ENCODE measurements at places on chromosomes 12 and 14. TPM values are rescaled to one million over a fixed set of nuclear protein-coding genes. Genes with fewer than 3 reads are reported as not detected.

Gene CDK17
- 234 TPM for total RNA-seq

Gene ALG10B
- total RNA-seq = 11.6 TPM

Gene SLC38A4
- total RNA-seq = not detected

Gene SOX5
- 0.95 TPM for total RNA-seq

GRCh38 chr12:1212526-1212925 is 221.5 kb downstream of the ERC1 start:
- no peaks in the 10 kb centered on the region for H3K27me3 ChIP-seq
- H3K27ac ChIP-seq = no peak overlapping the region
- H3K4me1 ChIP-seq = no peaks in the 10 kb centered on the region
- no peak overlapping the region for H3K4me3 ChIP-seq
- H3K36me3 ChIP-seq = no peaks in the 10 kb centered on the region

DNA sequence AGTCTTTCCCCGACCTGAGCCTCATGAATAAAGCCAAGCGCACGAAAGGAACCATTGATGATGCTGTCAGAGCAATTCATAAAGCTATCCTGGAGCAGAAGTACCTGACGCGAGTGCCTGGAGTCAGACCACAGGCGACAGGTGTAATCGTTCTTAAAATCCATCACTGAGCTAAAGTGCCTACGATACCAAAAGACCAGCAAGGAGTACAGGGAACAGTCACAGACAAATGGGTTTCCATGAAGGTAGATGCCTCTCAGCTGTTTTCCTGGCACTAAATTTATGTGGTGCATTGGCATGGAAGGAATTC is 1.4 kb upstream of the PCED1B start:
- H3K36me3 ChIP-seq = no peaks in the 10 kb centered on the region
- H3K4me3 ChIP-seq = no peak overlapping the region
- no peak for DNase-seq
- H3K4me1 ChIP-seq = peaks cover 18% of the 10 kb centered on the region
- H3K27ac ChIP-seq = no peak overlapping the region
- H3K27me3 ChIP-seq = no peaks in the 10 kb centered on the region

- no peaks in the 10 kb centered on the region for H3K27me3 ChIP-seq
- no peaks in the 10 kb centered on the region for H3K4me1 ChIP-seq
- no peak for DNase-seq
- no peak overlapping the region for H3K27ac ChIP-seq
- no peaks in the 10 kb centered on the region for H3K36me3 ChIP-seq
Observed at GRCh38 chr12:19421503-19422282, 17.6 kb upstream of the AEBP2 start.

GRCh38 chr12:127594351-127594970 is 672.5 kb upstream of the TMEM132C start:
- no peak for DNase-seq
- no peaks in the 10 kb centered on the region for H3K27me3 ChIP-seq
- H3K4me3 ChIP-seq = no peak overlapping the region

GRCh38 chr14:54338696-54339317 is 58.0 kb upstream of the CDKN3 start:
- H3K36me3 ChIP-seq = no peaks in the 10 kb centered on the region
- H3K4me1 ChIP-seq = no peaks in the 10 kb centered on the region
- no peaks in the 10 kb centered on the region for H3K27me3 ChIP-seq
- no peak for DNase-seq
- no peak overlapping the region for H3K4me3 ChIP-seq
- H3K27ac ChIP-seq = no peak overlapping the region

- H3K27me3 ChIP-seq = no peaks in the 10 kb centered on the region
- H3K27ac ChIP-seq = no peak overlapping the region
- H3K4me1 ChIP-seq = peaks cover 17% of the 10 kb centered on the region
- no peaks in the 10 kb centered on the region for H3K36me3 ChIP-seq
Observed at GRCh38 chr14:77640756-77641533, 24.5 kb upstream of the SPTLC2 start.

DNA sequence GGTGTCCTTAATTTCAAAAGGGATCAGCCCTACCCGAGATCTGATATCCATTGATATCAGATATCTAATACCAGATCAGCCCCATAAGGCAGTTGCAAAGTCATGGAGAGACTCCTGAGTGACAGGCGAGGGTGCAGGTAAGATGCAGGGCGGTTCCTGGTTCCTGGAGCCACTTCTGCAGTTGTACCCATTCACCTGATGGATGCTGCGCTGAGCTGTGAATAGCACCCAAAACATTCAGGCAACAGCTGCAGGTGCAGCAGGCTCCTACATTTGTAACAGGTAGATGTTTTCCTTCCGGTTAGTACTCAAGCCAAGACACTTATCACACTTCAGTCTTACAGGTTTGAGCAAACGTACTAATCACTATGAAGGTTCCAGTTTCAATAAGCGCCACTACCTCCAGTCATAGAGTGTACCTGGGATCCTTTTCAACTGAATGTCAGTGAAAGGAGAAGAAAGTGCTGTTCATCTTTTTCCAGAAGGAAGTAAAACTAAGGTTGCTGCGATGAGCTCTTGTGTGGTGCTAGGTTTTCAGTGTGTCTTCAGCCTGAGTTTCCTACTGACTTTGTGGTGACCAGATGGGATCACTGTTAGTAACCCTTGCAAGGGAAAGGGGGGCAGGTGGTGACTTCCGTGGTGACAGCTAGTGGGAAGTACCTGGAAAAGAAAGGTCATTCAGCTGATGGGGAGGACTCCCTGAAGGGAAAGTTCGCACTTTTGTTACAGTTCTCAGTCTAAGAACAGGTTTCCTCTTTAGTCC is 1.9 kb downstream of the ATP6V0A2 start:
- peak; percentile 30 for DNase-seq
- H3K27ac ChIP-seq = no peak overlapping the region
- H3K4me3 ChIP-seq = no peak overlapping the region
- peaks cover 24% of the 10 kb centered on the region for H3K4me1 ChIP-seq
- H3K27me3 ChIP-seq = no peaks in the 10 kb centered on the region

GRCh38 chr12:93297536-93297935 is 80.2 kb upstream of the NUDT4 start:
- no peaks in the 10 kb centered on the region for H3K36me3 ChIP-seq
- H3K27ac ChIP-seq = no peak overlapping the region
- no peaks in the 10 kb centered on the region for H3K27me3 ChIP-seq
- DNase-seq = no peak
- H3K4me1 ChIP-seq = no peaks in the 10 kb centered on the region

- H3K36me3 ChIP-seq = peaks cover under 1% of the 10 kb centered on the region
- no peak overlapping the region for H3K4me3 ChIP-seq
- DNase-seq = no peak
- H3K27me3 ChIP-seq = no peaks in the 10 kb centered on the region
- no peak overlapping the region for H3K27ac ChIP-seq
Observed at GRCh38 chr12:110556705-110557104, 26.4 kb downstream of the PPTC7 start.

DNA sequence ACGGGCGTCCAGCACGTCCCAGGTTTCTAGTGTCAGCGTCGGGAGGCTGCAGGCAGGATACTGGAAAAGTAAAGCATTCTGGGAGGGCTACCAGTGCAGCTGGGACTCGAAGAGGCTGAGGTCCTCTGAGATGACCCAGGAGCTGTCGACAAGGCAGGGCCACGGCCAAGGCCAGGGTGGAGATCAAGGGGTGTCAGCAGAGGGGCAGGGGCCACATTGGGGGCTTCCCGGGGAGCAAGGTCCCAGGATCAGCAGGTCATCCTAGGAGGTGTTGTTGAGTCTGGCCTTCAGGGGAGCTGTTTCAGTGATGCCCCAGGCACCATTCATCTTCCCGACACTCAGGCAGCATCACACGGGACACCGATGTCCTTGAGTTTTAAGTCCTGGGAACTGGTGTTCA is 377.8 kb upstream of the SFSWAP start:
- H3K27me3 ChIP-seq = no peaks in the 10 kb centered on the region
- H3K36me3 ChIP-seq = no peaks in the 10 kb centered on the region
- H3K4me1 ChIP-seq = no peaks in the 10 kb centered on the region

DNA sequence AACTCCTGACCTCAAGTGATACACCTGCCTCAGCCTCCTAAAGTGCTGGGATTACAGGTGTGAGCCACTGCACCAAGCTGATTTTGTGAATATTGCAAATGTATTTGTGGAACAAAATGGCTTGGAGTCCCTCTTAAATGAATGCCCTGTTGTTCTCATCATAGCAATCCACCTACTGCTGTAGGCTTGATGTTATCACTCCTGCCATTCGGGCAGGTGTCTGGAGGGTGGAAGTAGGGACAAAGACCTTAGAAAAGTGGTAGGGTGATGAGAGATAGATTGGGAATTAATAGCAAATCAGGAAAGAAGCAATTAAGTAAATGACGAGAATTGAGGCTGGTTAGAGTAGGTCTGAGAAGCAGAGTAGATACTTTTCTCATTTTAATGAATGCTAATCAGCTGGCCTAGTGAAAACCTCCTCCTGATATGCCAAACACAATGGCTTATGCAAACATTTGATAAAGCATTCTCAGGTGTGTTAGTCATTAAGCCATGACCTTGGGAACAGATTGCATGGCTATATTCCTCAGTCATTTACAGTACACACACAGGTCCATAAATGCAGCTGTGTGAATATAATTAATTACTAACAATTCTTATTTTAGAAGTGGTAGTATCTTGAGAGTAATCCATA is 60.5 kb upstream of the USP44 start:
- H3K4me3 ChIP-seq = no peak overlapping the region
- H3K4me1 ChIP-seq = no peaks in the 10 kb centered on the region
- no peaks in the 10 kb centered on the region for H3K27me3 ChIP-seq
- no peak overlapping the region for H3K27ac ChIP-seq

GRCh38 chr12:97474161-97474560 is 11.6 kb downstream of the RMST start:
- no peaks in the 10 kb centered on the region for H3K4me1 ChIP-seq
- H3K36me3 ChIP-seq = no peaks in the 10 kb centered on the region
- H3K4me3 ChIP-seq = no peak overlapping the region
- H3K27ac ChIP-seq = no peak overlapping the region
- H3K27me3 ChIP-seq = no peaks in the 10 kb centered on the region
- DNase-seq = no peak

DNA sequence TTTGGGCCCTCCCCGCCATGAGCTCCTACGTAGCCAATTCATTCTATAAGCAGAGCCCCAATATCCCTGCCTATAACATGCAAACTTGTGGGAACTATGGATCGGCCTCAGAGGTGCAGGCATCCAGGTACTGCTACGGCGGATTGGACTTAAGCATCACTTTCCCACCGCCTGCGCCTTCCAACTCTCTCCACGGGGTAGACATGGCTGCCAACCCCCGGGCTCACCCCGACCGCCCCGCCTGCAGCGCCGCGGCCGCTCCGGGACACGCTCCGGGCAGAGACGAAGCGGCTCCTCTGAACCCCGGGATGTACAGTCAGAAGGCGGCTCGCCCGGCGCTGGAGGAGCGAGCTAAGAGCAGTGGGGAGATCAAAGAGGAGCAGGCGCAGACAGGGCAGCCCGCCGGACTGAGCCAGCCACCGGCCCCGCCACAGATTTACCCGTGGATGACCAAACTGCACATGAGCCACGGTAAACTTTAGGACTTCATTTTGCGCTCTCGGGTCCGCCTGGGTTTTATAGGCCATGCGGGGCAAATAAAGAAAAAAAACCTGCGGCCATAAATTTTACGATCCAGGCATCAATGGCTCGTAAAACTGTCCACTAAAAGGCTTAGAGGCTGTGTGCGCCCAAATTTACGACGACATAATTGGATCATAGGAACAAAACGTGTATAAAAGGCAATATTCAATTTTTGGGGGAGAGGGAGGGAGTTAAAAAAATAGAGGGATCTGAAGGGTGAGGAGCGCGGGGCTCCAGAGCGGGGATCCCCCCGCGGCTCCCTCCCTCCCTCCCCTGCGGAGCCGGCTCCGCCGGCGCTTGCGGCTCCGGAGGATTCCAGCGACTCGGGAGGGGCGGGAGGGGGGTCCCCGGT is 493 bp downstream of the HOXC5 start:
- H3K4me1 ChIP-seq = peaks cover 26% of the 10 kb centered on the region
- no peak overlapping the region for H3K27ac ChIP-seq
- no peaks in the 10 kb centered on the region for H3K36me3 ChIP-seq
- peaks cover 87% of the 10 kb centered on the region for H3K27me3 ChIP-seq

DNA sequence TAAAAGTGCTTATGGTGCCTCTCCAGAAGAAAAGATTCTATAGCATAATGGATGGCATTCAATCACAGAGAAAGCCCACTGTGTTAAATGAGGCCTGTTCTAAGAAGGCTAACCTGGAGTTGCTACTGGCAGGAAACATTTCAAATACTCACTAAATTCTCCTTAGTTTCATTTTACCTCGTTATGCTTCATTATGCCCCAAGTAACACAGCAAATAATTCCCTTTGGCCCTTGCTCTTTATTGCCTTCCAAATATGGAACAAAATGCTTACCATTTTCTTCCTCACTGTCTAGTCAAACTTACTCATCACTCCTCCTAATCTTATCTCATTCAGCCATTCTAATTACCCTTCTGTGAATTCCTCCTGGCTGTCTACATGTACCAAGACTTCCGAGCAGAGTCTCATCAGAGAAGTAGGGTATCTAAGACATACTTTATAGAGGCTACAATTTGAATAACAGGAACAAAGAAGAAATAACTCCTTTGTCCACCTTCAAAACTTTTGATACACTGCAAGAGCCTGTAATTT is 292.1 kb upstream of the CLEC14A start:
- no peak overlapping the region for H3K27ac ChIP-seq
- no peaks in the 10 kb centered on the region for H3K27me3 ChIP-seq
- H3K4me3 ChIP-seq = no peak overlapping the region

DNA sequence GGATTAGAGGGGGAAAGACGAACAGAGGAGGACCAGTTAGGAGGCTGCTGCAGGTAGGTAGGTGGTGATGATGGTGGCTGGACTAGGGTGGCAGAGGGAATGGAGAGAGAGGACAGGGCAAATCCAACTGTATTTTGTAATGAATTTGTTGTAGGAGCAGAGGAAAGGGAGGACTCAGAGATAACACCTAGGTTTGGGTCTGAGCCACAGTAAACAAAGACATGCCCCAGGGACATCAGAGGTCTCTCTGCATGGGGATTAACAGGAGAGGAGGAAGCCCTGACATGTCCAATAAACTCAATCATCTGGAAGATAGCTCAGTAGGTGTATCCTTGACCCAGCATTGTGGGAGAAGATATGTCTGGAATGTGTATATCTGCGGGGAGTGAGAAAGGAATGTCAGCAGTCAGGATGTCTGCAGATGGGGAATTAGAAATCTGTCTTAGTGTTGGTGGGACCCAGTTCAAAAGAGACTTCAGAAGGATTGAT is 4.7 kb upstream of the SLC48A1 start:
- H3K4me1 ChIP-seq = peaks cover 17% of the 10 kb centered on the region
- H3K36me3 ChIP-seq = no peaks in the 10 kb centered on the region
- no peaks in the 10 kb centered on the region for H3K27me3 ChIP-seq
- DNase-seq = no peak
- no peak overlapping the region for H3K4me3 ChIP-seq

- no peak overlapping the region for H3K4me3 ChIP-seq
- H3K27me3 ChIP-seq = peaks cover 2% of the 10 kb centered on the region
- no peaks in the 10 kb centered on the region for H3K36me3 ChIP-seq
- no peaks in the 10 kb centered on the region for H3K4me1 ChIP-seq
- H3K27ac ChIP-seq = no peak overlapping the region
- no peak for DNase-seq
Observed at GRCh38 chr14:90341784-90342183, 10.0 kb upstream of the NRDE2 start.

- H3K27me3 ChIP-seq = no peaks in the 10 kb centered on the region
- H3K4me3 ChIP-seq = no peak overlapping the region
- H3K36me3 ChIP-seq = no peaks in the 10 kb centered on the region
Observed at GRCh38 chr12:119247007-119247719, 68.4 kb downstream of the HSPB8 start.
